ENCODE measurements at places on chromosomes 1 and 21.

DNA sequence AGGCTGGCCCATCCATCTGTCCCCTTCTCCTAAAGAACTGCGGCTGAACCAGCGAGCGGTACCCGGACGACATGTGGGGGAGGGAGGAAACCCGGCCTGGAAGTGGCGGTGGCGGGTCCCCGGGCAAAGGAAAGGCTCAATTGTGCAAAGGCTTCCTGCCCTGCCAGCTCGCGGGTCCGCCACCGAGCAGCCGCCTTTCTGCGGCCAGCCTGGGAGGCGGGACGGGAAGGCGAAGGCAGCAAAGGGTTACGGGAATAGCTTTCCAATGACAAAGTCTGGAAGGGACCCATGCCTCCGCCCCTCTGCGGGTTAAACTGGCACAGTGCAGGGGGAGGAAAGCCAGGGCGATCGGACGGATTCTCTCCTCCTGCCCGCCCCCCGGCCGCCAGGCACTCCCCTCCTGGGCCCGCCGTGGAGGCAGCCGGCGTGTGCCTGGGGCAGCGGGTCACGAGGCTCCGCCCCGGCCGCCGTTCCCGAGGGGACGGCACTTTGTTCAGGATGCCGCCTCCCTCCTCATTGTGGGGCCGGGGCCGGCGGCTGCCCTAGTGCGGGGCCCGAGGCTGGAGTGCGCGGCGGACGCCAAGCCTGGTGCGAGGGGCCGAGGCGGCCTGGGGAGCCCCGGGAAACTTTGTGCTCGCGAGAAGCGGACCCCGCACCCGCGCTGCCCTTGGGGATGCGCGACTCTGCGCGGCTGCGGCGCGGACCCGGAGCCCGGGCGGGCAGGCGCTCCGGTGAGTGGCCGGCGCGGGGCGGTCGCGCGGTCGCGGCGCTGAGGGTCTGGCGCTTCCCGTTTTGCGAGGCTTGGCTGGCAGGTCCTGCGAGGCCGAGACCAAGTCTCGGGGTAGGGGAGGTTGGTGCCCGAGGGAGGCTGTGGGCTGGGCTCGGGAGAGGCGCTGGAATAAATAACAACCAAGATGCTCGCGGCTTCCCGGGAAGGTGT, at the start of gene NAV1:
TSS of gene NAV1 (plus strand) at position 516 of the 940 bp plus-strand sequence. CDS start 83,758 bp downstream, outside the sequence.
- DNase-seq = peak; percentile 86
- H3K27ac ChIP-seq = no peak within 1 kb of the TSS
- no peaks in the 10 kb centered on the region for H3K36me3 ChIP-seq
- H3K4me3 ChIP-seq = peak within 1 kb of the TSS; percentile 70

DNA sequence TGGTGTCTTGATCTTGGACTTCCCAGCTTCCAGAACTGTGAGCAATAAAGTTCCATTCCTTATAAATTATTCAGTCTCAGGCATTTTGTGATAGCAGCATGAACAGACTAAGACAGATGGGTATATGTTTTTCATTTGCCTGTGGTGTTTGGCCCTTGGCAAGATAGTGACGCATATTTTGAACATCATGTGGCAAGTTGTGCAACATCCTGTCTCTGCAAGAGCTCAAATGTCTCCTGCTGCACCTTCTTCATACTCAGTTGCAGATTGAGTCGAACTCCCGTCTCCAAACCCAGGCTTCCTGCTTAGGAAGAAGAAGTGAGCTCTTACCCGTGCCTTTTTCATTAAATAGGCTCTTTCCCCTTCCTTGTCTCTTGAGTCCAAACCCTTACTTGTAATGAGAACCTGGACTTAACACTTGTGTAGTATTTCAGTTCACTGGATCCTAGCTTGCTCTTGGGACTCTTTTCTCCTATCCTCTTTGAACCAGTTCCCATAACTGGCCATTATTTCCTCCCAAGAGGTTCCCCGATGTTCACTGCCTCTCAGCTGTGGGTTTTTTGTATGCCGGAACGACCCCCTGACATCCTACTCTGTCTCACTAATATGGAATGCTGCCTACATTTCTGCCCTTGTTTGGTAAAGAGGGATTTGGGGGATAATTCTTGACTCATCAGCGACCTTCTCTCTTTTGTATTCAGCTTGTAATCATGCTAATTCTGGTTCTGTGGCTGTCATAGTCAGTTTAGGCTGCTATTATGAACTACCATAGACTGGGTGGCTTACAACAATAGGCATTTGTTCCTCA, 125.0 kb upstream of the KCNK2 start:
- H3K36me3 ChIP-seq = no peaks in the 10 kb centered on the region
- no peak for DNase-seq
- H3K4me3 ChIP-seq = no peak overlapping the region
- H3K27ac ChIP-seq = no peak overlapping the region

GRCh38 chr21:43825242-43825935, 36.0 kb downstream of the RRP1 start:
- no peak for DNase-seq
- no peaks in the 10 kb centered on the region for H3K36me3 ChIP-seq
- H3K27ac ChIP-seq = no peak overlapping the region
- no peak overlapping the region for H3K4me3 ChIP-seq

DNA sequence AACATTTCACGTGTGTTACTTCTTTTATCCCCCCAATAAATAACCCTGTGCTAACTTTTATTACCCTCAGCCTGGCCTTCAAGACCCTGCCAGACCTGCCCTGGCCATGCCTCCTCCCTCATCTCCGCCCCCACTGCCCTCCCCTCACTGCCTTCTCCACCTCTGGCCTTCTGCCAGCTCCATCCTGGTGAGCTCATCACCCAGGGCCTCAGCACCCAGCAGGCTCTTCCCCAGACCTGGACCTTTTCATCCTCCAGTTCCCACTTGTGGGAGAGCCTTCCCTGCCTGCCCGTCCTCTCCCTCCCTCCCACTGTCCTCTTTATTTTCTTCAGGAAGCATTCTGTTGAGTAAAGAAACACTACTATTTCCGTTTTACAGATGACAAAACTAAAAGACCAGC, 72.0 kb downstream of the SLC66A1 start:
- H3K4me3 ChIP-seq = no peak overlapping the region
- no peak for DNase-seq
- H3K36me3 ChIP-seq = no peaks in the 10 kb centered on the region
- no peaks in the 10 kb centered on the region for H3K4me1 ChIP-seq

- H3K4me1 ChIP-seq = no peaks in the 10 kb centered on the region
- peak within 1 kb of the TSS; percentile 58 for H3K4me3 ChIP-seq
- peak; percentile 98 for DNase-seq
- H3K36me3 ChIP-seq = no peaks in the 10 kb centered on the region
These were observed at the start of gene OSCP1 for GRCh38 chr1:36450270-36450918. Gene OSCP1, minus strand, starts transcription at chr1:36450451. Its CDS starts 82 bp downstream, at chr1:36450369.

GRCh38 chr1:18464665-18465050, 16.1 kb upstream of the KLHDC7A start:
- H3K4me1 ChIP-seq = peaks cover 7% of the 10 kb centered on the region
- H3K36me3 ChIP-seq = no peaks in the 10 kb centered on the region
- no peak overlapping the region for H3K27ac ChIP-seq

GRCh38 chr1:67575861-67576260, 109.1 kb upstream of the GADD45A start:
- no peaks in the 10 kb centered on the region for H3K27me3 ChIP-seq
- H3K4me1 ChIP-seq = no peaks in the 10 kb centered on the region
- no peaks in the 10 kb centered on the region for H3K36me3 ChIP-seq
- no peak for DNase-seq

GRCh38 chr1:221206076-221206475, 326.8 kb downstream of the HLX start:
- H3K4me3 ChIP-seq = no peak overlapping the region
- no peak for DNase-seq
- no peaks in the 10 kb centered on the region for H3K36me3 ChIP-seq
- no peak overlapping the region for H3K27ac ChIP-seq
- H3K4me1 ChIP-seq = no peaks in the 10 kb centered on the region
